ENCODE measurements at places on chromosomes 7 and 10. TPM values are rescaled to one million over a fixed set of nuclear protein-coding genes. Genes with fewer than 3 reads are reported as not detected.

The CALCR gene
- not detected for total RNA-seq

The TUBB8 gene
- not detected for total RNA-seq

The AKR1C8 gene
- not detected for total RNA-seq

The INSYN2A gene
- 0.15 TPM for total RNA-seq

The TBC1D12 gene
- total RNA-seq: 5.5 TPM
